ENCODE measurements at places on chromosomes 2 and 18.
A peak's percentile ranks its signal among the peaks of the same experiment; 100 is the strongest.

- DNase-seq = no peak
Observed at GRCh38 chr2:147998203-147998602, 22.3 kb downstream of the ORC4 start.

GRCh38 chr2:127044165-127044718, 62.7 kb downstream of the BIN1 start:
- DNase-seq = no peak

DNA sequence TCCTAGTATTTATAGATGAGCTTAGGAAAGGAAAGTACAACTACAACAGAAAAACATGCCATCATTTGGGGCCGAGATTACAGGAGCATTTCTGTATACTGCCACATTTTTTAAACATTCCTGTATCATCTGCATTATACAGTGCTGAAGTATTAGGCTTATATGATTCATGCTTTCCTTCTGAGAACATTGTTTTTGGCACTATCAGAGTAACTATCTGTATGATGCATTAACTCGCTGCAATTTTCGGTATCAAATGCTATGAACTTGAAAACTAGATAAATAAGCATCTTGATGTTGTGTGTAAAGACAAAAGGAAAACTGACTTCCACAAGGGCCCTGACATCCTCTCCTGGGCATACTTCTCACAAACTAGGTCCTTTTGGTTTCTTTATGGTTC, 102.0 kb downstream of the RIT2 start:
- no peak for DNase-seq

DNA sequence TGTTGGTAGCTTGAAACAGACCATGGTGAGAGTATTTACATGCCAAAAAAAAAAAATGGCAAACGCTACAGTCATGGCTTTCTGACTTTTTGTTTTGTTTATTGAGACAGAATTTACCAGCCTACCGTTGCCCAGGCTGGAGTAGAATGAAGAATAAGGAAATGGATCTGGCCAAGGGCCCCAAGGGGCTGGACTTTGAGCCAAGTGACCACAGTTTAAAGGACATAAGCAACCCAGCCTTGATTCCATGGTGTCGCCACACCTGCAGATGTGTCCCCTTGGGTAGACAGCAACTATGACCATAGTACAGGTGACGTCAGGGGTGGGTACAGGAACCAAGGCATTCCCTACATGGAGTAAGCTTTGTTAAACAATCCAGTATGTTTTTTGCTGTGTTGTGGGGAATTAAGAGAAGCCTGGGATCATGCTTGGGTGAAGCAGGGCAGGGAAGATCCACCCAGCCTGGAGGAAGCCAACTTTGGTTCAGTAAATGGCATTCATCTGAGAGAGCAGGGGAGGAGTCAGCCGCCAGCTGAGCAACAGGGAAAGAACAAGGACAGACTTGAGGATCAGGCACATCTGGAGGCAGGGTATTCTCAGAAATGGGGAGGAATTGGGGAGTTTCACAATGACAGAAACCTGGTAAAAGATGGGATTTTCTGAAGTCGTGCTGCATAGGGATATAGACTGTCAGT, 110.3 kb upstream of the SH3BP4 start:
- no peak for DNase-seq

GRCh38 chr2:180524499-180524898, 455.9 kb upstream of the UBE2E3 start:
- no peak for DNase-seq

- DNase-seq = no peak
Observed at GRCh38 chr2:17899871-17900270, 21.4 kb downstream of the KCNS3 start.

DNA sequence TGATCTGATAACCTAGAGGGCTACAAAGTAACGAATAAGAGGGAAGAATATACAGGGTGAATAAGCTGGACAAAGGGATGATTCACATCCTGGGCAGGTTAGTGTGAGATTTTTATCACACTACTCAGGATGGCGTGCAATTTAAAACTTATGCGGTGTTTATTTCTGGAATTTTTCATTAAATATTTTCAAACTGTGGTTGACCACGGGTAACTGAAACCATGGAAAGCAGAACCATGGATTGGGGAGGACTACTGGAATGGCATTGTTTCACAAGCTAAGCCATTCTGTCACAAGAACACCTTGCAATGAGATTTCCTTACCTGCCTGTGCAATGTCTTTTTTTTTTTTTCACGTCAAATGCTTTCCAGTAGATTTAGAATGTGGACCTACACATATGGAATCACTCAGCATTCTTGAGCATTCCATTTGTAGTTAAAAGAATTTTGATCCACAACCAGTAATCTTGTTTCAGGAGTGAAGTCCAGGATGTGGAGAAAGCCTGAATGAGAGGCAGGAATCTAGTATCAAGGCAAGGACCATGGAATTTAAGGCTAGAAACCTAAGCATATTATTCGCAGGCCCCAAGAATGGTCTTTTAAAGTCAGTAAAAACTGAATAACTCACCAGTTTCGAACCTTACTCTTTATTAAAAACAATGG, 8.0 kb upstream of the CDK15 start:
- DNase-seq = peak; percentile 69

DNA sequence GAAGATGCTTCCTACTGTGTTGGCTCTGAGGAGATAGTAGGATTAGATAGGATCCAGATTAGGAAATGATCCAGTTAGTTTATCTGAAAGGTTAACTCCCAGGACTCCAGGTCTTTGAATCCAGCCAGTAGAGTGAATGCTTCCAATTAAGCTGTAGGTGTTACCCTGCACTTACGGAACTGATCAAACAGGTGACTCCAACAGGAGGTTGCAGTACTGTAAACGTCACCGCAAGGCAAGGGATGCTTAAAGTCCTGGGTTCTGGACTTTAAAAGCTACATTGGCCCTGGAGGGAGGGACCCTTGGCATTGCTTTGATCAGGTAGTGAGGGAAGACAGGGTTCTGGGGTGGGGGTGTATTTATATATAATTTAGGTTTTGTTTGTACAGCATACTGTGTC, 5.6 kb downstream of the LGALSL start:
- no peak for DNase-seq

DNA sequence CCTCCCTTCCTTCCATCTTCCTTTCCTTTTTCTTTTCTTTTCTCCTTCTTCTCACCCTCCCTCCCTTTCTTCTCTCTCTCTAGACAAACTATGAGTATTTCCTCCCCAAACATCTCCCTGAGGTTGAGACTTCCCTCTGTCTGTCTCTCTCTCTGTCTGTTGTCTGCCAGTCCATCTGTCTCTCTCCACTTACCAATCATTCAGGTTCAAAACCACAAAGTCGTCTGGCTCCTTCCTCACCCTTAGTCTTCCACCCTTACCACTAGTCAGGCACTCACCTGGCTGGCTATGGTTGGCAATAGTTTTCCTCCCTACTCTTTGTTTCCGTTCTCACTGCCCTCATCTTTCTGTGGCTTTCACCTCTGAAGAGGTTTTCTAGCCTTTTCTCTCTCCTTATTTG, 12.9 kb downstream of the CCL20 start:
- no peak for DNase-seq

- no peak for DNase-seq
Observed at GRCh38 chr2:158253170-158253569, 151.5 kb downstream of the UPP2 start.

GRCh38 chr2:8496617-8497016, 185.2 kb upstream of the ID2 start:
- DNase-seq = no peak

DNA sequence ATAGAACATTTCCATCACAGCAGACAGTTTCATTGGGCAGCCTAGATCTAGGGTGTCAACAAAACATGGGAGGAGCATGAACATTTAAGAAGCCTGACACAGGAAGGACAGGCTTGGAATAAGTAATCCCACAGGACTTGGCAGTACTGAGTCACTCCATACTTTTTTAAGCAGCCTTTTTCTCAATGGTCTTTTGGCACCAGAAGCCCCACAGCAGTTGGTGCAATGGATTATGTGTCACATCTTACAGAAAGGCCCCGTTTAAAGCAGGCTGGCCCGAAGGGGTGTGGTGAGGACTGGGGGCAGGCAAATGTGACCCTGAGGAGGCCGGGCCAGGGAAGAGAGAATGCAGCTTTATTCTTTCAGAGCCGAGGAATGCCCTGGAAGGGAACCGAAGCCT, 26.6 kb downstream of the SPTBN1 start:
- DNase-seq = no peak
